ENCODE measurements at places on chromosomes 13 and 19. TPM values are rescaled to one million over a fixed set of nuclear protein-coding genes. Genes with fewer than 3 reads are reported as not detected.

The ARRDC2 gene
- total RNA-seq: 6.3 TPM

The ZNF85 gene
- 45.3 TPM for total RNA-seq

The URAD gene
- not detected for total RNA-seq

The CALR3 gene
- total RNA-seq: not detected

The TDRD12 gene
- total RNA-seq: 0.48 TPM

The TMPRSS9 gene
- not detected for total RNA-seq

The NAPSA gene
- 1.2 TPM for total RNA-seq

The ZMYM5 gene
- total RNA-seq: 31.1 TPM

The ZNF441 gene
- 16.9 TPM for total RNA-seq

The IL11 gene
- 12.0 TPM for total RNA-seq

The ZNF560 gene
- 8.4 TPM for total RNA-seq

The PPP1R12C gene
- total RNA-seq: 31.3 TPM

The MISP3 gene
- total RNA-seq: 0.96 TPM

The INSL3 gene
- not detected for total RNA-seq

The SIGLEC5 gene
- total RNA-seq: not detected
